ENCODE measurements at places on chromosomes 7 and 10.

GRCh38 chr7:99842926-99843325, 15.1 kb downstream of the CYP3A43 start:
- DNase-seq, result no peak

DNA sequence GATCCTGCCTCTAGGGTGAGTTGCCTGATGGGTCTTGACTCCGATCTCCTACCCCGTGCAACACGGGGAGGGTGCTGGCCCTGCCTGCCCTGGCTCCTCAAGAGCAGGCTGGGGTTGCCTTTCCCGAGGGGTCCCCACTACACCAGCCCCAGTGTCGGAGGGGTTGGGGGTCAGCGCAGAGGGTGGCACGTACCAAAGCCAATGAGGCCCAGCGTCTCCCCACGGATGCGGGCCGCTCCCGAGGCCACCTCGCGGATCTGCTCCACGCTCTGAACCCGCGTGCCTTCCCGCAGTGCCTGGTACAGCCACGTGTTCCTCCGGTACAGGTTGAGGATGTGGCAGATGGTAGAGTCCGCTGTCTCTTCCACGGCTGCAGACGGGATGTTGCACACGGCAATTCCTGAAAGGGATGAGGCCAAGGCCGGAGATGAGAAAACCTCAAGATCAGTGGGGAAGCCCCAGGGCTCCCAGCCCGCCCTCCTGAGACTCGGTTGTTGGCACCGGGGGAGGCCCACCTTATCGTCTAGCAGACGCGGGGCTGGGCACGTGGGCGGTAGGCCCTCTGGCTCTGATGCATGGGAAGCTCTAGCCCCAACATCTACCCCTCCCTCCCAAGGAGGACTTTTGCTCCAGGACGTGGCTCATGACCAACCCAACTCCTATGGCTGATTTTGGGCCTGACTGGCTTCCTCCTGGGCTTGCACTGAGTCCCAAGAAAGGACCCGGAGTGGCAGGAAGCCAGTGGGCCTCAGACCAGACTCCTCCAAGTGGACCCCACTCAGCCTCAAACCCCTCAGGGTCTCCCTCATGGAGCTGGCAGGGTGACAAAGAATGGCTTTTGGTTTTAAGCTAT, 56.1 kb downstream of the ZRANB1 start:
- no peak for DNase-seq

- DNase-seq, result no peak
These were observed 31.0 kb downstream of the CDCA7L start for GRCh38 chr7:21914671-21915070.

GRCh38 chr7:131057015-131057793, 270.5 kb upstream of the MKLN1 start:
- peak; percentile 60 for DNase-seq

DNA sequence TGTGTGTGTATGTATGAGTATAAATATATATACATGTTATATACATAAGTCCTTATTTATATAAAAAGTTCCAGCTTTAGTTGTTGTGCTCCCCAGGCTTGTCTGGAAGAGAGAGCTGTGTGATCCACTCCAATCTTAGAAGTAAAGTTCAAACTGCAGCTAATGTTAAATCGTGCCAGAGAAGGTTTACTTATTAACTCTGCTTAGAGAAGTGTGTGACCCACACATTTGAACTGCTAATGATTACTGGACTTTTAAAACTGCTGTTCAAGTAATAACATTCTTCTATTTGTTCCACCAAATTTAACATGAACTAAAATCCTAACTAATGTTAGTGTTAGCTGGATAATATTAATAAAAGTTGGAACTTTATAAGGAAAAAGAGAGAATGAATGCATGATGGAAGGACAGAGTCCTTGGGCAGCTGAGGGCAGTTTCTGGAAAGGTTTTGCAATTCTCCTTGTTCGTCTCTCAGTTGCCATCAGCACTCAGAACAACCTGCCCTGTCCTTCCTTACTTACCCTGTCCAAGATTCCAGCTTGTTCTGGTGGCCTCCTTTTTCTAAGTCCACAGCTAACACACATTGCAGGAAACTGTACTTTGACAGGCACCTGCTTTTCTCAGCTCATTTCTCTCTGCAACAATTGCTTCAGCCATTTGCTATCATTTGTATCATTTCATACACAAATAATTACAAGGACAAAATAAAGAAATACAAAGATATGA, 162.6 kb downstream of the FAM107B start:
- DNase-seq, result no peak

DNA sequence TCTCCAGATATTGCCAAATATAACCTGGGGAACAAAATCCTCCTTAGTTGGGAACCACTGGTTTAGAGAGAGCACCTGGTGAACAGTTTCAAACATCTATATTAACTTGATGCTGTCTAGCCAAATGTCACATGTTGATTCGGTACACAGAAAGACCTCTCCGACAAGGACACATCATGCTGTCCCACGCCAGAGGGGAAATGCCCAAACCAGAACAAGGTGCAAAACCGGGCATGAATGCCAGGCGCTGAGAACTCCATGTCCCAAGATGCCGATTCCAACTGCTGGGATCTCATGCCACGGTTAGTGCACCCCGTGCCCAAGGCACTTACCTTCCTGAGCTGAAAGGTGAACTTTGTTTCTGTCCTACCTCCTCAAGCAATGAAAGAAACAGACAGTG, 100.8 kb downstream of the SFMBT2 start:
- no peak for DNase-seq

GRCh38 chr7:1255817-1256340, 23.2 kb downstream of the UNCX start:
- no peak for DNase-seq

GRCh38 chr10:126469692-126470091, 81.4 kb upstream of the ADAM12 start:
- DNase-seq, result peak; percentile 59

DNA sequence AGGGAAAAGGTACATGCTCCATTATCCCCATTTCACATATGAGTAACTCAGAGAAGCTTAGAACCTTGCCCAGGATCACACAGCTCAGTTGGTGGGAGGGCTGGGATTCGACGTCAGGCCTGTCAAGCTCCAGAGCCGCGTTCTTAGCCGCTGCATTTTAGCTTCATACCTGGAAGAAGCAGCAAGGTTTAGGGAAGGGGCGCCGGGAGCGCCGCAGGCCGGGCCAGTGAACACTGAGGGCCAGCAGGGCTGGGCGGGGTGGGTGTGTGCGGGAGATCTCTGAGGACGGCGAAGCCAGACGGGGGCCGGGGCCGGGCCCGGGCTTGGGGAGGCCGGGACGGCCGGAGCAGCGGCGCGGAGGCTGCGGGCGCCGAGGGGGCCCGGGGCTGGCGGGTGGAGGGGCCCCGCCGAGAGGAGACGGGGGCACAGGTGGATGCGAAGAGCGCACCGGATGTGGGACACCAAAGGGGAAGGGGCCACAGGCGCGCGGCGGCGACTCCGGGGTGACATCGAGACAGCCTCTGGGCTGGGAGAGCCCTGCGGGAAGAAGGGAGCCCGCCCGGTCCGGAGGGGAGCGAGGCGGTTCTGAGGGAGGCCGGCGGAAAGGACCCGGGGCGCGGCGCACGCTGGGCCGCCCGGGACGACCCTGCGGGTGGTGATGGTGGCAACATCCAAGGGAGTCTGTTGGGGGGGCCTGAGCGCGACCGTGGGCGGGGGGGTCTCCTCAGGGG, 498 bp downstream of the NDST2 start:
- DNase-seq, result no peak

DNA sequence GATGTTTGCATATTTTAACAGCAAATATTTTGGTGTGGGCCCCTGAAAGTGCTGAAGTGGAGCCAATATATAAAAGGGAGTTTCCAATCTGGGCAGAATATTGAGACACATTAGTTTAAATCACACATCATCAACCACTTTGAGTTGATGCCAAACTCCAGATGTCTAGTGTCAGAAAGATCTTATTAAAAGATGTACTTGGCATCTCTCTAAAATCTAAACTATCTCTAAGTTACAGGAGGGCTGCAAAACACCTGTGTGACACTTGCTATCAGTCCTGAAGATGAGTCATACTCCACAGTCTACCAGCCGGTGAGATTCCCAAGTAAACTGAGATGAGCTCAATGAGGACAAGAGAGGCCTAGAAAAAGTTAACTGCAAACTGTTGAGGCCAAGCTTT, 11.4 kb downstream of the JAZF1 start:
- DNase-seq, result no peak

DNA sequence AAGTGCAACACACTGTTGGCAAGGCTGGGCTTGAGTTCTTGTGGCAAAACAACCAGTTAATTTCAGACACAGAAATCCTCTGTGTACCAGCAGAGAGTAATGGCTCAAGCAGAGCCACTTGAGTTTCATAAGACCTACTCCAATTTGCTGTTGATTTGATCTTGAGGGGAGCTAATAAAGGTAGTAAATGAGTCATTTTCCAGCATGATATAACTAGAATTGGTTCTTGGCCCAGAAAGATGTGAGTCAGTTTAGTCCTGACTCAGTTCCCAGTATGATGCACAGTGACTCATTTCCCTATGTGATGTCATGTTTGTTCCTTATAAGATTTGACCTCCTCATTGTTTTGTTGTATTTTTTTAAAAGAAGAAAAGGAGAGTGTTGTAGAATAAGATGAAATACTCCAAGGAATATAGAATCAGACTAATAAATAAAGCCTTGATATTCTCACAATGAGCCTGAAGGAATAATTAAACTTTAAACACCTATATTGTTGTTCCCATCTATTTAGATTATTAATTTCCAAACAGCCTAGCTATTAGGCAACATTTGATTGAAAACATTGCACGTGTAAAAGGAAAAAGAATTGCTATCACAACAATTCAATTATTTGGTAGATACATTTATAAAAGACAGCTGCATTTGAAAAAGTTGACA, 186.2 kb downstream of the REEP3 start:
- DNase-seq, result peak; percentile 49

DNA sequence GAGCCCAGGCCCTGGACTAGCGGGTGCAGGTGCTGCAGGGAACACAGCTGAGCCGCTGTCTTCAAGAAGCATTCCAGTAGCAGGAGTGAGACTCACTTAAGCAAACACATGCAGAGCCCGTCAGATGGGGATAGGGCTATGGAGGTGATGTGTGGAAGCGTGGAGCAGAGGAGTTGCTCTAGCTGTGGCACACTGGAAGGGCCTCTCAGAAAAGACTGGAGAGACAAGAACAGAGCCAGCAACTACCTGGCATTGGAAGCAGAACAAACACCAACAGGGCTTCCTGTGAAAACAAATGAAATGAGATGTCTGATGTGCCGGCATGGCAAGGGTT, 37.8 kb upstream of the GALNTL5 start:
- DNase-seq, result no peak

DNA sequence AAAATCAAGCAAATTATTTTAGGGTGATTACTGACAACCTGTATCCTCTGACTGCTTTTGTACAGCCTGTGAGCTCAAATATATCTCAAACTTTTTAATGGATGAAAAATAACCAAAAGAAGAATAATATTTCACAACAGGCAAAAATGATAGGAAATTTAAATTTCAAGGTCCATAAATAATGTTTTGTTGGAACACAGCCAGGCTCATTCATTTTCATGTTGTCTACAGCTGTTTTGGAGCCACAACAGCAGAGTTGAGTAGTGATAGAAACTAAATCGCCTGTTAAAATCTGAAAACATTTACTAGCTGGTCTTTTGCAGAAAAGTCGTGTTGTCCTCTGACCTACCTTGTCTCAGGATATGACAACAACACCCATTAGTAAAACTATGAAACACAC, 75.9 kb downstream of the GLI3 start:
- DNase-seq, result no peak

DNA sequence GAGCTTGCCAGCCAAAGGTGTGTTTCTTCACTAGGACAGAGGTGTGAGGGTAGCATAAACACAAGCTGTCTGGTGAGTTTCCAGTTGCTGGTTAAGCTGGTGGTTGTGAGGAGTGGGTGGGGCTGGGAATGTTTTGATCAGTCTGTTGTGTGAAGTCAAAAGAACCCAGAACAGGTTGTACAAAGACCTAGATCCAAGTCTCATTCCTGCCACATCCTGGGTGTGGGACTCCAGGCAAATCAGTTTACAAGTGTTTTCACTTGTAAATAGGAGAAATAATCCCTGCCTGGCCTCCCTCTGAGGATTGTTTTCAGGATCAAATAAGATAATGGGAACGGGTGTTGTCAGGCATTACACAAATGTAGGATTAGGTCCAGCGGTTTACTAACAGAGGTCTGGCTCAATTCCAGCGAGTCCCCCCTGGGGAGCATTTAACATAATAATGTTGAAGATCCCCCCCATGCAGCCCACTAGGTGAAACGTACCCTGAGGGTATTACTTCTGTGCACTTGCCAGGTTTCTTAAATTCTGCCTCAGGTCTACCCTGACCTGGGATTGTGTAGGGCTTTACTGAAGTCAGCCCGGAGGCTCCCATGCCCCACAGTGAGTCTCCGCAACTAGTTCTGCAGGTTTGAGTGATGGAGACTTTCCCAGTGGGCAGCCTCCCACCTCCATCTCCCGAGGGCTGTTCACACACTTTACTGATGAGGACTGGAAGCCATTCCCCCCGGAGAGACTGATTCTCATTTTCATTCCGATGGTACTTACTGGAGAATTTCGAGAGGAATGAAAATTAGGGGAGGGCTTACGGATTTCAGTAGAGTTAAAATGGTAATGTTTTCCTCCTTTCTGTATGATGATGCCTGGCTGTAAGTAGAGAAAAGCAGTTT, 2.7 kb upstream of the FRAT2 start:
- DNase-seq, result no peak

- no peak for DNase-seq
These were observed 236.9 kb downstream of the CREB5 start for GRCh38 chr7:28649189-28649588.

- DNase-seq, result no peak
These were observed 68.4 kb downstream of the CACNA2D1 start for GRCh38 chr7:82375129-82375528.

GRCh38 chr7:137441451-137441850, 97.9 kb upstream of the PTN start:
- no peak for DNase-seq

DNA sequence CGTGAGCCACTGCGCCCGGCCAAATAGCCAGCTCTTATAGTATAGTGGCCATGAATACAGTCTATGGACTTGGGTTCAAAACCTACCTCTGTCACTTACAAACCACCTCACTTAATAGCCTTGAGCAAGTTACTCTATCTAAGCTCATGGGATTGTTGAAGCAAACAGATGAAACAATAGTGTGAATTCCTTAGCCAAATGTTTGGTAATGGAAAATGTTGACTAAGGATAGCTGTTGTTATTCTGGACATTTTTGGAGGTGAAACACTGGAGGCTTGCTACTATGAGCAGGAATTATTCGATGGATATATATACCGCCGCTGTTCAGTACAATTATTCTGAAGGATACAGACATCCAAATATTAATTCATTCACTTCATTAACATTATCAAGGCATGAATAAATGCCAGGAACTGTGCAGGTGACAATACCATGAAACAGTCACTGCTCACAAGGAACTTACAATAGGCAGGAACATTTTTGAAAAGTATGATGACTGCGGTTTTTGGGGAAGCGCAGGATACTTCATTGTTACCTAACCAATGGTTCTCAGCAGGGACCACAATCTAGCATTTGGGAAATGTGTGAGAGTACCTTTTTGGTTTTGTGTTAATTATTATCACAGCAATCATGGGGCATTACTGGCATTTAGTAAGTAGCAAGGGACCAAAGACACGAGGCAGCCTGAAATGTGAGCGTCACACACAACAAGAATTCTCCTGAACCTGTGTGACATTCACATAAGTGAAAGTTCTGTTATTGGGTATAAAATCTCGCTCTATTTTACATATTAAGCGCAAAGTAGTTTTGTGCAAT, 55.7 kb downstream of the CUBN start:
- DNase-seq, result no peak

GRCh38 chr7:117126676-117127075, 173.4 kb downstream of the ST7 start:
- DNase-seq, result no peak

All from putamen (tissue), 1 donor.